ENCODE measurements at places on chromosomes 2 and 18.
A peak's percentile ranks its signal among the peaks of the same experiment; 100 is the strongest.

DNA sequence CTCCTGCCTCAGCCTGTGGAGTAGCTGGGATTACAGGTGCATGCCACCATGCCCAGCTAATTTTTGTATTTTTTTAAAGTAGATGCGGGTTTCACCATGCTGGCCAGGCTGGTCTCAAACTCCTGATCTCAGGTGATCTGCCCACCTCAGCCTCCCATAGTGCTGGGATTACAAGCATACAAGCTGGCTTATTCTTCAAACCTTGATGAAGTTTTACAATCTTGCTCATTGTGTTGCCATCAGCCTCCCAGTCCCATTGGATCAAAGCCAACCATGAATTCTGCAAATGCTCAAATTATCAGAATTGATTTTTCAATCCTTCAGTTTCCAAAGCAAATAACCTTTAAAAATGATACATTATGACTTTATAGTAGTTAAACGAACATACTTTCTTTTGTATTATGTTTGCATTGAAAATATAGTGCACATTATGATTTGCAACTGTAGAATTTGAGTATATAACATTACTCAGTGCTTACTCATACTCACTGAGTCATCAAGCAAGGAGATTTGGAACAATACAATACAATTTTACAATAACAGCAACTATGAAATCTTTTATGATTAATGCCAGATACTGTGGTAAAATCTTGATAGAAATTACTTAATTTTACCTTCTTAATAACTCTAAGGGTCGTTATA, 1491.9 kb upstream of the CELF4 start:
- no peak for DNase-seq

DNA sequence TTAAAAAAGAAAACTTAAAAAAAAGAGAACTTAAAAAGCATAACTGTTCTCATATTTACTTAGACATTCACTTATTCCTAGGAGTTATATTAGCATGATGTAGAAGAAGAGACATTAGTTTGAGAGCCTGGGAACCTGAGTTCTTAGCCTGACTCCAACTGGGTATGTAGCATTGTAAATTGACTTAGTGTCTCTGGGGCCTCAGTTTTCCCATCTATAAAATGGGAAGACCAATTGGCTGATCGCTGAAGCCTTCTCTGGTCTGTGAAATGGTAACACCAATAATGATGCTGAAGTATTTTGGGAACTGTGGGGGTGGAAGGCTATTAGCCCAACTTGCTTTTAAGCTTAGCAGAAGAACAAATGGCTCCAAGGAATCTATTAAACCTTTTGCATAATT, 55.9 kb downstream of the CABLES1 start:
- no peak for DNase-seq

- no peak for DNase-seq
Measured at GRCh38 chr2:9941196-9941995, 10.1 kb upstream of the GRHL1 start.

DNA sequence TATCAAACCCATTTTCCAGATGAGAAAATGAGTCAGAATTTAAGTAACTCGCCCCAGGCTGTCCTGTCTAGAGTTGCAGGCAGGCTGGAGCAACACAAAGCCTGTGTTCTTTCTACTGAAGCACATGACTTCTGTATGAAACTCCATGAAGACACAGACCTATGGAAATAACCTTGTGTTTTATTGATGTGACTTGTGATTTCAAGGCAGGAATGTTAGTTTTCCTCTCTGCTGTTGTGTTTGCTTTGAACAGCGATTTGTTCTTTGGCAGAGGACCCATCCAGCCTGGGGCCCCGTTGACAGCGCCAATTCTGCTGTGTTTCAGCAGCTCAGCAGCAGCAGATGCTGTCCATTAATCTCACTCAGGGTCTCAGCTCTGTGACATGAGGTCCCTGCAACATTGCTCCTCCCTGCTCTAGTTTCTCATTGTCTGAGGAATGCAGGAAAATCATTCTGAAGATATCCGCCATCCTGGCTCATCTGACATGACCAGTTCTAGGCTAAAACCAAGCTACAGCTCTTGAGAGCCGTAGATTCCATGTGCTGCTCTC, 344.3 kb upstream of the RAB12 start:
- DNase-seq, result no peak

- peak; percentile 24 for DNase-seq
Measured at GRCh38 chr2:30336978-30337841, 105.9 kb downstream of the LBH start.

- no peak for DNase-seq
Measured at GRCh38 chr2:218264773-218265561, 4.2 kb downstream of the GPBAR1 start.

DNA sequence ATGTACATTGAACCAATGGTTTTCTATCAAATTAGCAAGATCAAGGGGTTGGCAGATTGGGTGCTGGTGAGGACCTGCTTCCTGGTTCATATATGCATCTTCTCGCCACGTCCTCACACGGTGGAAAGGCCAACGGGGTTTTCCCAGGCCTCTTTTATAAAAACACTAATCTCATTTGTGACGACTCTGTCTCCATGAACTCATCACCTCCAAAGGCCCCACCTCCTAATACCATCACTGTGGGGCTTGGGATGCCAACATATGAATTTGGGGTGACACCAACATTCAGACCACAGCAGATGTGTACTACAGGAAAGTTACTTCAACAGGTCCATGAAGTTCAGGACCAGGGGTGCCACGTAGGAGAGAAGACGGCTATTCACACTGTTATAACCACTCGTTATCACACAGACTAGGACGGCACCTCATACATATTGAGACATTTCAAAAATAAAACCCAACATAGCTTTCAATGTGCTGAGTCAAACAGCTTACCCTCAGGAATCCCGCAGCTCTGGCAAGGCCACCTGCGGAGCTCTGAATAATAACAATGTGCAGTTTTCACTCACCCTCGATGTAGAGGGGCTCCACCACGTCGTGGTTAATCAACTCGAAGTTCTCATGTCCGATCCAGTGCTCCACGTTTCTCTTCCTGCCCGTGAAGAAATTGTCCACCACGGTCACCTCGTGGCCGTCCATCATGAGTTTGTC, 49.3 kb downstream of the UXS1 start:
- DNase-seq, result no peak

DNA sequence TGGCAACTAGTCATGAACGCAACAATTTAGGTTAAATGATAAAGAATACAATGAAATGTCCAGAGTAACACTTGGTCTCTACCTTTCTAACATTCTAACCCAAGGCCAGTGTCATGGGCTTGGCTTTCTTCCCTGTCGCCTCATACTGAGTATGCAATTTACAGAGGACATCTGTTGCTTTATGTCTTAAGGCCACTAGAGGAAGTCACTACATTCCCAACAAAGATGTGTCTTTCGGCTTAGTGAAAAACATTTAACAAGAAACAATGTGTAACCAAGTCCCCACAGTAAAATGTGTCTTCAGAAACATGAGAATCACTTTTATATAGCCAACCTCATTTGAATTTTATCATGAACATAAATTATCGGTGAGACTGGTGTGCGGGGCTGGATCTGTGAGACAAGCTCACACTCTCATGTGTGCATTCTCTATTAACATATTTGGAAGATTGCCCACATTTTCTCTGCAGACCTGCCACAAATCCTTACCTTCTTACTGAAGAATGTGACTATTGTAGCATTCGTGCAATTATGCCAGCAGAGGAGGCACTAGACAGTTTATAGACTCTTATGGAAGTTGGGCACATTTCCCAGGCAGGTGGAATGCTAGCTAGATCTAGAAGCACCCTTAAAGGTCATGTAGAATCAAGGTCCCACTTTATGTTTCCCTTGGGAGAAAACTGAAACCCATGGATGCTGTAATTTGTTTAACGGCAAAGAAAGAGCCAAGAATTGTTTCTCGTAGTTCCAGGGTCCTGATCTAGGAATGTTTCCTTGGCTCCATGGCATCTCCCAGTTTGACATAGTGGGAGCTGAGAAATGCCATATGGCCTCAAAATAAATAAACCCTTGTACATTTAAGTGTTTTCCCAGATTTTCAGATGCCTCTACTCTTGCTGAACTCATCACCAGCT, 101.8 kb downstream of the CD226 start:
- no peak for DNase-seq

DNA sequence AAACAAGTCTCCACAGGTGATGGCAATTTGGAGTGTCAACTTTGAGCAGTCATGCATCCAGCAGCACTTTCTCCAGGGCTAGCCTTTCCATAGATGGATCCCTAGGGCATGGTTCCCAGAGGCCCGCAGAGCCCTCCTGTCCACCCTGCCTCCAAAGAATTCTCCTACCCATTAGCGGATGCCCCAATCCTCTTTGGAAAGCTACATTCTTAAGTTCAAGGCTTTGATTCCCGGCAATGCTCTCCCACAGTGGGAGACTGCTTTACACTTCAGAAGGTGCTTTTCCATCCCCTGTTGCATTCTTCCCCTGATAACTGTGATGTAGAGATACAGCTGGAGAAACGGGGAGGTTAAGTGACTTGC, 61.3 kb downstream of the ACAA2 start:
- no peak for DNase-seq

- no peak for DNase-seq
Measured at GRCh38 chr2:127508631-127509034, 17.7 kb downstream of the IWS1 start.

DNA sequence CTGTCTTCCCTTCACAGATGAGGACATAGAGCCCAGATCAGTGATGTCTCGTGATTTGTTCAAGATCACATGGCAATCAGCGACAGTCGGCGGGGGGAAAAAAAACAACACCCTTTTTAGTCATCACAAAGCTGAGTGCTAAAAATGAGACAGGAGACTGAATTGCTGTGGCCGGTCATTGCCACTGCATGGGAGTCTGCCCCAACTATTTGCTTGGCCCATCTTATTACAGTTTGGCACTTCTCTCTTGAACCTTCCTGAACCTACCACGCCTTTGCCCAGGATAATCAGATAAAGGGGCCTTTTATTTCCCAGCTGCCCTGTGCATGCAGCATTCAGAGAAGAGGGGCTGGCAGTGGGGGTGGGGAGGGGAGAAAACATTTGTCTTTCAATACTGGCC, 42.7 kb downstream of the SETBP1 start:
- no peak for DNase-seq

DNA sequence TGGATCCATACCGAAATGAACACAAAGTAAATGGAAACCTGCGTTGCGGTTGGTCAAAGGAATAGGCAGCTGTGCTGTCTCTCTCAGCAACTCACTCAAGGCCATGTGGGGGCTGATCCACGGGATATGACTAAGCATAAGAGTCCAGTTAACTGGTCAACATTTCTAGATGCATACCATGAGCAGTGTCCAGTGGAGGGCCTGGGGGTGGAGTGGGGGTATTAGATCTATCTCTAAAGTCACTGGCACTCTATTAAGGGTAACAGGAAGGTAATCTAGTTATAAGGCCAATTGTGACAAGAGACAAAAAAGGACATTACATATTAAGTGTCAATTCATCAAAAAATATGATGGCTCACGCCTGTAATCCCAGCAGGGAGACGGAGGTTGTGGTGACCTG, 136.8 kb downstream of the TTC32 start:
- DNase-seq, result no peak

DNA sequence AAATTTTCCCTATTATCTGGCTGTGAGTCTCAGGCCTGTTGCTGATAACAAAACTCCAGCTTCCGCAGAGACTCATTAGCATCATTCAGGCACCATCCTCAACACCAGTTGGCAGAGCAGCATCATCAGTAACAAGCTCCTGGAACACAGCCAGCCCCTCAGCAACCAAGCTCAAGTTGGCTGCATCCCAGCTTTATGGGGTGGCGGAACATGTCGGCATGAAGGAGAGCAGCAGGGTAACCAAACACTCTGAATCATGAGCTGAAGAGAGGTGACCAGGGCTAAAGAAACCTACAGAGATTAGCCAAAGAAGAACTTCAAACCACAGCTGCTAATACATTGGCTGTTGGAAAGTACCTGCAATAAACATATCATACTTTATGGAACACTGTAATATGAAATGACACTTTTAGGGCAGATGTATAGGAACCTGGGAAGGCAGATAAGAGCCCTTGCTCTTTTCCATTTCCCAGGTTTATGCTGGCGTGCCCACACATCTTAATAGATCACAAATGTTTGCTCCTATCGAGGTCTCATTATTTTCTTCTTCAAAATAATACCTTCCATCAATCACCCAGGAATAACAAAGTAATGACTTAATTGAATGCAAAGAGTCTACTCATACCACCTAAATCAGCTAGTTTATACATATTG, 63.8 kb downstream of the PDE11A start:
- no peak for DNase-seq

DNA sequence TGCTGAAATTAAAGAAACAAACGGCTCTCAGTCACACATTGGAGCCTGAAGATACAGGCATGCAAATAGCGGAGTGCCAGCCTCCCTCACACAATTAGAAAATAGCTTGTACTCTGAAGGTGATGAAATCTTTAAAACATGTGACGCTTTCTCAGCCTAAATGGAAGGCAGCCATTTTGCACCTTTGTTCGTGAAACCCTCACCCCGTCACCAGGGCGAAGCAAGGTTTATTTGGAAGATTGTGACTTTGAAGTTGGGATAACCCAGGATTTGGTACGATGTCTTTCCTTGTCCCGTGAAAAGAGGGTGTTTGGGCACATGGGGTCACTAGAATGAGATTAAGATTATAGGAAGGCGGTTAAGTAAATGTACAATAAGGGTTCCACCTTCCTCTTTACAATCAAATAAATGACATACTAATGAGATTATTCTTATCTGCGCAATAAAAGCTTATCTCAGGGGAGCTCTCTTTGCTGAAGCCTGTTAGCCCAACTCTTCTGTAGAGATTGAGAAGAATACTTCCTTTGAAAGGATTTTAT, 4.2 kb downstream of the SH3BP4 start:
- no peak for DNase-seq

DNA sequence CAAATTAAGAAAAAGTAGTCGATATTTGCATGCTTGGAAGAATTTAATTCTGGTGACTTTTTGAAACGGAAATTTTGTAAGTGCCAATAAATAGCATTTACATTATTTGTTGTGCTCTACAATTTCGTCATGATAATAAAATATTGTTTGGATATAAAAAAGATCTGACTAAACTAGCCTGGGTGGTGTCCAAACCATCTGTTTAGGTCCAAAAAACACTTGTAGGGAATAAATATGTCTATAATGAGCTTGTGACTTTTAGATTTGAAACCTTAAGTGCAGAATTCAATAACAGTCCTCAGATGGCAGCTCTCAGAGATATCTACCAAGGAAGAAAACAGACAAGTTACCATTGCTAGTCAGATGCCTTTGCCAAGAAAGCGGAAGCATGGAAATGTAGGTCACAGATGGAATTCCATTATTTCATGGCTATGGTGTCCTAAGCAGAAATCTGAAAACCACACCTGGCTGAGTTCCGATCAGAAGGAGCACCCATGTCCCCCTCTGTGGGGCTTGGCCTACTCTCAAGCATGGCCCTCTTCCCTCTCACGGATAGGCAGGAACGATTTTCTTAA, 731.1 kb downstream of the RNF144A start:
- no peak for DNase-seq

GRCh38 chr2:101946372-101947039, 45.3 kb upstream of the IL1R2 start:
- no peak for DNase-seq

GRCh38 chr18:24296276-24296675, 101.3 kb downstream of the OSBPL1A start:
- DNase-seq, result no peak

DNA sequence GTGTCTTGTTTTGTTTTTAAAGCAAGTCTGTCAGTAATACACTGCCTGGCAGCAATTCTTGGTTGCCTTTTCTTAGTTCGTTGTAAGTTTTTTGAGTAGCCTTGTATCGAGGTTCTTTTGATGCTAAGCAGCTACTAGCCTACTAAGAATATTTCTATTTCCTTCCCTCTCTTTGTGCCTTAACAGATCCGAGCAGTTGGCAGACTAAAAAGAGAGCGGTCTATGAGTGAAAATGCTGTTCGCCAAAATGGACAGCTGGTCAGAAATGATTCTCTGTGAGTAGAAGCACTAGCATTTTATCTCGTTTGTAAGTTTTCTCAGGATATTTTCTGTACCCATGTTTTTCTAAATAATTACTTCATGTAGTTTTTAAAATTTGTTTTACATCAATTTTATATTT, 15.1 kb downstream of the MFF start:
- DNase-seq, result no peak
